ENCODE measurements at places on chromosomes 12 and 14. TPM values are rescaled to one million over a fixed set of nuclear protein-coding genes. Genes with fewer than 3 reads are reported as not detected.

DNA sequence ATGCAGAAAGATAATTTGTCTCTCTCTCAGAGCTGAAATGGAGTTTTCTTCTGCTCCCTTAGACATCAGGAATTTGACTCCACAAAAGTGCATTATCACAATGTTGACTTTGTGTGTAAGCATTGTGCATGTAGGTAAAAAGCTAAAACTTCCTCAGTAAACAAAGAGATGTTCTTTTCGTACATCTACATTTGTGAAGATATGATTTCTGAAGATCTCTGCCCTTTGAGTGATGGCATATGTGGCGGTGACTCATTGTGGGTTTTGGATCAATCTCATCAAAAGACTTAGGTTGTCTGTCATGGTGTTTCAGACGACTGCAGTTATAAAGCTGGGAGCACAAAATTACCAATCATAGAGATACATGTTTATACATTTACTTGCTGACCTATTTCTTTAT, 411.4 kb upstream of the LMO3 start:
- no peak for DNase-seq

- DNase-seq, result no peak
Measured at GRCh38 chr12:29155079-29155478, 6.0 kb downstream of the FAR2 start.

DNA sequence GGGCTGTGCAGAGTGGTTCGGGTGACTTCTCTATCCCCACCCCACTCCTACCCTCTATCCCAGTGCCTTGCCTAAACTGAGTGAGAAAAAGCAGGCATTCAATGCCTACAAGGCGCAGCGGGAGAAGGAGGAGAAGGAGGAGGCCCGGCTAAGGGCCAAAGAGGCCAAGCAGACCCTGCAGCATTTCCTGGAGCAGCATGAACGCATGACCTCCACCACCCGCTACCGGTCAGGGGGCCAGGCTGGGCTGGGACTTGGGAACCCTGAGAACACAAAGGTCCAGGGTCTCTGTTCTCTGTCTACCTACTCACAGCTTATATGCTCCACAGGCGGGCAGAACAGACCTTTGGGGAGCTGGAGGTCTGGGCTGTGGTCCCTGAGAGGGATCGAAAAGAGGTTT, 11.7 kb downstream of the PRPF40B start:
- DNase-seq, result no peak

DNA sequence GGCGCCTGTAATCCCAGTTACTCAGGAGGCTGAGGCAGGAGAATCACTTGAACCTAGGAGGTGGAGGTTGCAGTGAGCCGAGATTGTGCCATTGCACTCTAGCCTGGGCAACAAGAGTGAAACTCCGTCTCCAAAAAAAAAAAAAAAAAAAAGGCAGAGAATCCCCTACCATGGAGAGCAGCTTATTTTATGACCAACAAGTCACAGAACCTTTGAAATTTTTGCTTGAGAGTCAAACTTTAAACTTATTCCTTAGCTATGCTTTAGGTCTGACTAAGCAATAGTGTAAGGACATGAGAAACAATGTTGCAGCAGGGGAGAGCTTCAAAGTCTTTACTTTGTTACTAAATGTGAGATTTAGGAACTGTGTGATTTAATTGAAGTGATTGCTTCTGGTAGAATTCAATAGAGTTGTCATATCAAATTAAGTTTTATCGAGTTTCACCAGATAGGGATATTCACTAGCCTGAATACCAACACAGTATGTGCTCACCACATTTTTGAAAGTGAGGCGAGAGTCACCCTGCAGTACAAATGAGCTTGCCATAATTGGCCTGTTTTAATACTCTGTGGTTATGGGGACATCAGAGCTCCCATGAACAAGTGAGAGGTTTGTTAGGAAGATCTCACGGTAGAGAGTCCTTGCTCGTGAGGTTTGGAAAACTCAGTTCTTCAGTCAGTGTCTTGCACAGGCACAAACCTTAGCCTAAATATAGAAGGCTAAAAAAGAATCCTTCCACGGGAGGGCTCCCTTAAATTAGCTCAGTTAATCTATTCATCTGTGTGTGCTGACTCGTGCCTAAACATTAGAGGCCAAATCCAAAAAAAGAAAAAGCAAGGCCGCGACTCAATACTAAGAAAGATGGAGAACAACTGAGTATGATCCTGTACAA, 108.6 kb downstream of the SAMD4A start:
- DNase-seq, result no peak

DNA sequence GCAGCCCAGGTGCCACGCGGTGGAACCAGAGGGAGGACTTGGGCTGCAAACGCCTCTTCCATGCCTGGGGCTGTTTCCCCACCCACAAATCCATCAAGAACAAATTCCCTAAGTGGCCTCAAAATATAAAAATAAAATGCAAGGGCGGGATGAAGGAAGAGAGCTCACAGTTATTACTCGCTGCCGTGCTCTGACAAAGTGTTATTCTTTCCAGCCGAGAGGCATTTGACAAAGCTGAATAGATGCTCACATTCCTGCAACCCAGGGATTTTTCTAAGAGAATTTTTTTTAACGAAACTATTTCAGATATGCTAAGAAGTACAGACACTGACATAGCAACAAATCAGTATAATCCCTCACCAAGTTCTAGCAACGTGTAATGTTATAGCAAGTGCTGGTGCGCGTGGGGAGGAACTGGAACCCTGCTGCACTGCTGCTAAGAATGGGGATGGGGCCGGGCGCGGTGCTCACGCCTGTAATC, 70.7 kb downstream of the SCARB1 start:
- DNase-seq, result no peak

DNA sequence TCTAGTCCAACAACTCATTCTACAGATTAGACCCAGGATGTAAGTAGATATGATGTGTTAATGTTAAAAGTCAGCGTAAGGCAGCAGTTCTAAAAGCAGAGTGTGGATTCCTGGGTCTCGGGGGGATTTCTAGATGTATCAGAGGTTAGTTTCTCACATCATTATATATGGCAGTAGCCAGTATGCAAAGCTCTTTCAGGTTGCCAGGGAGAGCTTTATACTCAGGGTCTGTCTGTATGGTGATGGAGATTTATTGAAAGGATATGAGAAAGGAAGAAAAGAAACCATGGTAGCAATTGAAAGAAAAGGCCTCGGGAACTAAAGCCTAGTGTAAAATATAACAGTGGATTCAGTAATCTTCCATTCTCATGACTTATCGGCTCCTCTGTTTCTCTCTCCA, 26.2 kb upstream of the PAWR start:
- no peak for DNase-seq

Gene PZP
- total RNA-seq, result not detected

- no peak for DNase-seq
Measured at GRCh38 chr12:58396239-58396638, 454.9 kb downstream of the ATP23 start.
